ENCODE measurements at places on chromosomes 2 and 18. TPM values are rescaled to one million over a fixed set of nuclear protein-coding genes. Genes with fewer than 3 reads are reported as not detected.

The CAPN14 gene
- 0.24 TPM for total RNA-seq

The NTSR2 gene
- total RNA-seq, result not detected

The LYG2 gene
- total RNA-seq, result not detected

The SPR gene
- 7.1 TPM for total RNA-seq

The CHRNA1 gene
- total RNA-seq, result 0.57 TPM

The AQP12B gene
- not detected for total RNA-seq

The IL36RN gene
- not detected for total RNA-seq

The MATN3 gene
- 12.8 TPM for total RNA-seq

The AGXT gene
- not detected for total RNA-seq

The TUBA3E gene
- not detected for total RNA-seq

The PKDCC gene
- total RNA-seq, result 42.2 TPM

The PRKAG3 gene
- not detected for total RNA-seq

The RIT2 gene
- total RNA-seq, result not detected

The SATB2 gene
- total RNA-seq, result 11.6 TPM

The GCG gene
- total RNA-seq, result not detected

The DQX1 gene
- 0.26 TPM for total RNA-seq

The CNPPD1 gene
- total RNA-seq, result 42.8 TPM

The CERKL gene
- not detected for total RNA-seq

The SERPINB3 gene
- total RNA-seq, result not detected

The TM4SF20 gene
- not detected for total RNA-seq

The MTA3 gene
- total RNA-seq, result 49.2 TPM

The OTX1 gene
- total RNA-seq, result not detected

The ATG16L1 gene
- total RNA-seq, result 20.9 TPM

The MAL gene
- not detected for total RNA-seq

The VIL1 gene
- total RNA-seq, result 0.57 TPM

The MRPS5 gene
- 43.3 TPM for total RNA-seq

The NPPC gene
- total RNA-seq, result not detected

The PDCD1 gene
- total RNA-seq, result not detected

The SERPINB2 gene
- not detected for total RNA-seq

The GPR17 gene
- not detected for total RNA-seq

The DLGAP1 gene
- 0.05 TPM for total RNA-seq

The OTOS gene
- total RNA-seq, result not detected

The TMEM37 gene
- total RNA-seq, result 0.40 TPM

The PLGLB1 gene
- total RNA-seq, result 3.3 TPM

The TNP1 gene
- not detected for total RNA-seq

The NCKAP5 gene
- 0.46 TPM for total RNA-seq

The RAB17 gene
- total RNA-seq, result 3.9 TPM

The MTLN gene
- 12.6 TPM for total RNA-seq

The SLC8A1 gene
- total RNA-seq, result 18.0 TPM

The PIGN gene
- 35.7 TPM for total RNA-seq

The RAB31 gene
- 90.8 TPM for total RNA-seq

The WDCP gene
- 12.4 TPM for total RNA-seq

The RNU2-63P gene
- 4.7 TPM for total RNA-seq

The PLA2R1 gene
- 78.9 TPM for total RNA-seq

The NT5C1B gene
- not detected for total RNA-seq

The CRYGD gene
- total RNA-seq, result not detected

The CCNYL1 gene
- 16.0 TPM for total RNA-seq

The DOCK10 gene
- total RNA-seq, result 13.1 TPM

The LYPD6 gene
- 2.1 TPM for total RNA-seq

The GKN1 gene
- not detected for total RNA-seq

The ZAP70 gene
- 0.44 TPM for total RNA-seq

The CRYGC gene
- total RNA-seq, result not detected

The KRTCAP3 gene
- 3.2 TPM for total RNA-seq

The DYNAP gene
- not detected for total RNA-seq

The LRATD1 gene
- not detected for total RNA-seq

The KCNIP3 gene
- total RNA-seq, result 0.57 TPM

The COL4A4 gene
- total RNA-seq, result 2.0 TPM

Data from osteocyte (in vitro differentiated cells).